ENCODE measurements at places on chromosomes 16 and 17.
A peak's percentile ranks its signal among the peaks of the same experiment; 100 is the strongest.

DNA sequence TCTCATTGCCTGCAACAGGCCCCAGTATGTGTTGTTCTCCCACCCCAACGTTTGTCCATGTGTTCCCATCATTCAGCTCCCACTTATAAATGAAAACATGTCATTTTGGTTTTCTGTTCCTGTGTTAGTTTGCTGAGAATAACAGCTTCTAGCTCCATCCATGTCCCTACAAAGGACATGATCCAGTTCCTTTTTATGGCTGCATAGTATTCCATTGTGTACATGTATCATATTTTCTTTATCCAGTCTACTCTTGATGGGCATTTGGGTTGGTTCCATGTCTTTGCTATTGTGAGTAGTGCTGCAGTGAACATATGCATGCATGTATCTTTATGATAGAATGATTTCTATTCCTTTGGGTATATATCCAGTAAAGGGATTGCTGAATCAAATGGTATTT lies 10.8 kb upstream of the KRTAP9-2 start:
- DNase-seq: no peak

GRCh38 chr17:72345088-72345487 lies 224.3 kb downstream of the SOX9 start:
- DNase-seq: no peak

GRCh38 chr17:11736613-11737312 lies 138.5 kb downstream of the DNAH9 start:
- DNase-seq: no peak

DNA sequence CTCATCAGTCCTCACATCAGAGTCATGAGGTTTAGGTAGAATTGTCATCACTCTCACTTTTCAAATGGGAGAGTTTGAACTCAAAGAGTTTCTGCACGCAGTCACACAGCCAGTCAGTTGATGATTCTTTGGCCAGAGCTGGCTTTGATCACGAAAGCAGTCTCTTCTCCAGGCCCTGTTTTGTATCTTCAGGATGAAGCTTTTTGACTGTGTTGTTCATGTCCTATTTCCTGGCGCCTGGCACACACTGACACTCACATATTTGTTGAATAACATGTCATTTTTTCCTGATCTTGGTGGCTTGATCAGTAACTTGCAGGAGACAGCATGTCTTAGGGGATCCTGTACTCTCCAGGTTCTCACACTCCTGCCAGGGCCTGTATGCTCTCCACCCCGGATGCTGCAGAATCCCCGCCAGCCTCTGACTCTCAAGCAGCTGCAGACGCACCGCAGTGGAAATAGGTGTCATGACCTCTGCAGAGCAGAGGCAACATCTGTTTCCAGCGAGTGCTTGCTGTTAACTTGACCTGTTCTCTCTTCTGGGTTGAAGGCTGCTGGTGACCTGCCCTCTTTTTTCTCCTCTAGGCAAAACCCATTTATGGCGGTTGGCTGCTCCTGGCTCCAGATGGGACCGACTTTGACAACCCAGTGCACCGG lies 33.0 kb downstream of the MPRIP start:
- no peak for DNase-seq

- DNase-seq: no peak
These were observed 259.8 kb downstream of the GRIN2A start for GRCh38 chr16:9922441-9922840.

DNA sequence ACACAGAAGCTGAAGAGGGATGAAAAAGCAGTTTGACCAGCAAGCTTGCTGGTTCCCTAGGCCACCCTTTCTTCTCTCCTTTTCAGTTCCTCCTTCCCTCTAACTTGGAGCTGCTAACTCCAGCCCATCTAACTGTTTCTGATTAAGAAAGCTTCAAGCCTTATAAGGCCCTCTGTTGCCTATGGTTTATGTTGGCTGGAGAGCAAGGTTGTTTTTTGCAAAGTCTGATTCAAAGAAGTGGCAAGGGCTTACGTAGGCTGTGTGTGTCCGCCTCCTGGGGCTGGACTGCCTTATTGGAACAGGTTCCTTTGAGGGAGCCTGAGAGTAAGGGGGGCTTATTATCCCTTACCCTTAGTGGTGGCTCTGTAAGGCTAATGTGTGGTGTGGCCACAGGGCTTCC lies 7.1 kb downstream of the AKAP1 start:
- DNase-seq: no peak

DNA sequence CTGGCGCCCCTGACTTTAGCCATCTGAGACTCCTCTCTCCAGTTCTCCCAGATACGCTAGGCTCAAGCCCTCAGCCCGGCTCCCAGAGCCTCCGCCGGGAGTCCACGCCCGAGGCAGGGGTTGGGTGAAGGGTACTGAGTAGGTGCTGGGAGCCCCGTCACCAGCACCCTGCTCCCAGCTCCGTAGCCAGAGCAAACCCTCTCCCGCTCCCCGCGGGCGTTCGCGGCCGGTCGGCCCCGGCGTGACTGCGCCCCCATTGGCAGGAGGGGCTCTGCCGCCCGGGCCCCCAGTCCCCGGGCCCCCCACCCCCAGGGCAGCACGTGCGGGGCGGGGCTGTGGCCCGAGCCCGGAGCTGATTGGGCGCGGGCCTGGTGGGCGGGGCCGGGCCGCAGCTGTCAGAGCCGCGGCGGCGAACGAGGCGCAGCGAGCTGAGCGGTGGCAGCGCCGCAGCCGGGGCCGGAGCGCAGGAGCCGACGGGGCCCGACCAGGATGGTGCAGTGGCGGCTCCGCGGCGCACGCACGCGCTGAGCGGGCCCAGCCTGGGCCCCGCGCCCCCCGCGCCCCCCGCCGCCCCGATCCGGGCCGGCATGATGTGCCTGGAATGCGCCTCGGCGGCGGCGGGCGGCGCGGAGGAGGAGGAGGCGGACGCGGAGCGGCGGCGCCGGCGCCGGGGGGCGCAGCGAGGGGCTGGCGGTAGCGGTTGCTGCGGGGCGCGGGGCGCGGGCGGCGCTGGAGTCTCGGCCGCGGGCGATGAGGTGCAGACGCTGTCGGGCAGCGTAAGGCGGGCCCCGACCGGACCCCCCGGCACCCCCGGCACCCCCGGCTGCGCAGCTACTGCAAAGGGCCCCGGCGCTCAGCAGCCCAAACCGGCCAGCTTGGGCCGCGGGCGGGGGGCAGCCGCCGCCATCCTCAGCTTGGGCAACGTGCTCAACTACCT lies at the start of gene SPNS2:
Gene SPNS2 (plus strand): TSS at position 421 of the 937 bp plus-strand sequence. CDS start 167 bp downstream, at position 588.
- peak; percentile 47 for DNase-seq

GRCh38 chr17:79089720-79090442 lies 15.3 kb downstream of the ENGASE start:
- DNase-seq: no peak

GRCh38 chr17:18859256-18859655 lies 1.3 kb downstream of the PRPSAP2 start:
- peak; percentile 80 for DNase-seq

GRCh38 chr16:14955546-14956231 lies 18.4 kb downstream of the NPIPA1 start:
- no peak for DNase-seq

GRCh38 chr17:34764716-34765115 lies 185.3 kb downstream of the TMEM132E start:
- DNase-seq: no peak

DNA sequence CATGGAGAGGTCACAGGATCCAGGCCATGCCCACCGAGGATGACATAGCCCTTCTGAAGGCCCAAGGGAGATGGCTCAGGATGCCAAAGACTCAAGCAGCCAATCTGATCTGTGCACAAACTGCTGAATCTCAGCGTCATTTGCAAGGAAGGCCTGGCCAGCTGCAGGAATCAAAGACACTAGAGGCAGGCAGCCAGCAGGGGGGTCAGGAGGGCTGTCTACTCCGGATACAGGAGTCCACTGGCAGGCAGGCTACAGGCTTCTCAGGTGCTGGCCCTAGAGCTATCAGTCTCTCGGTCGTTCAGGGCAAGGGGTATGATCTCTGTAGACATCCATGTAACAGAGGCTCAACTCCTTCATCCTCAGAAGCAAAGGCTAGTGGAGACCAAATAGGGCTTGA lies 1735.3 kb downstream of the TP53TG3F start:
- DNase-seq: no peak

- no peak for DNase-seq
These were observed 44.5 kb downstream of the LITAF start for GRCh38 chr16:11542069-11542744.

DNA sequence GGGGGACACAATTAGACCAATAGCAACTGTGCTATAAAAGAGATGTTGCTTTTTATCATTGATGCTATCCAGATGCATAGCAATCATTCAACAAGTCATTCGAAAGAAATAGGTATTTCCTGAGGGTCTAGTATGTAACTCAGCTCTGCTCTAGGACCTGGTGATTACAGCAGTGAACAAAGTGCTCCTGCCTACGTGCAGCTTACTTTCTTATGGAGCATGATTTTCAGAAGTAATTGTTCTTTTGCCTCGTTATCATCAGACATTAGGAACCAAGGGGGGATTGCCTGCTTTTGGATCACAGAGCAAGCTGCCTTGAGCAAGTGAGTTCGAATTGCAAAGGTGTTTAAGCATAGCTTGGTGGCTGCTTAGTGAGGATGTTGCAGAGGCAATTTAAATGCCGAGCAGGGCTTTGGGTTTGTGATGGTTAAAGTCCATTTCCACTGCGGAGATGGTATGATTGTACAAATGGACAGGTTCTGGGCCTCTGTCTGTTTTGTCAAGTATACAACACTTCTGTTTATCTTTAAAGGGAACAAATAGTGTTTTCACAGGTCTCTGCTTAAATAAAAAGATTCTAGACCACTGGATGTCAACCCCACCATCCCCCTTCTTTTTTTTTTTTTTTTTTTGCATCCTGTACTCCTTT lies 41.5 kb downstream of the WWOX start:
- DNase-seq: no peak

- DNase-seq: no peak
These were observed 1.7 kb upstream of the THRA start for GRCh38 chr17:40060887-40061608.

GRCh38 chr16:88619859-88620815 lies 18.2 kb upstream of the IL17C start:
- DNase-seq: no peak

DNA sequence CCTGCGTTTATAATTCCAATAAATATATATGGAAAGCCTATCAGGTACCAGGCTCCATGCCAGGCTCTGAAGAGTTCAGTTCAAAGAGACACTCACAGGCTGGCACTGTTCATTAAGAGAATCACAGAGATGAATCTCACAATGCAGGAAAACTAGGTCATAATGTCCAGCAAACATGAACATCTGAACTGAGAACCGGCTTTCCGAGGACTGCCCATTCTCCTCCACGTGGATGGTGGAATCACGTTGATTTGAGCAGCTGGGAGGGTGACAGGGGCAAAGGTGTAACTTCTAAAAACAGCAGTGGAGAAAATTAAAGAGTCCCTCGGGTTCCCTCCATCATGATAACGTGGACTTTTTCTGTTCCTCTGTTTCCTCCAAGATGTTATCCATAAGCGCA lies 10.2 kb downstream of the GP2 start:
- no peak for DNase-seq

- DNase-seq: no peak
These were observed 1.8 kb upstream of the NUBP1 start for GRCh38 chr16:10741844-10742243.

- DNase-seq: no peak
These were observed 187.5 kb upstream of the CDH11 start for GRCh38 chr16:65309354-65309753.

GRCh38 chr16:88208112-88208511 lies 174.6 kb upstream of the ZNF469 start:
- no peak for DNase-seq

DNA sequence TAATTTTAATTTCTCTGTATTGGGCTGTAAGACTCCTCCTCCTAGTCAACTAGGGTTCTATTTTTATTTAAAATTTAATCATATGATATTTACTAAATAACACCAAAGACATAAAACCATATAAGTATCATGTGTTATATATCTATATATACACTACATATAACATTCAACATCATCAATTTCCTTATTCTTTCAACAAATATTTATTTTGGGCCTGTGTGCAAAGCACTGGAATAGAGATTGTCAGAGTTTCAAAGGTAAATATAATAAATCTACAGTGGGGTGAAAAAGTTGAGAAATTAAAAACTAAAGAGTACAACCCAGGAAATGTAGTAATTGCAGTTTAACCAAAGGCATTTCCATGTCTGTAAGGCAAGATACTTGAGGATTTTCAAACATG lies 364.0 kb downstream of the CA10 start:
- no peak for DNase-seq

DNA sequence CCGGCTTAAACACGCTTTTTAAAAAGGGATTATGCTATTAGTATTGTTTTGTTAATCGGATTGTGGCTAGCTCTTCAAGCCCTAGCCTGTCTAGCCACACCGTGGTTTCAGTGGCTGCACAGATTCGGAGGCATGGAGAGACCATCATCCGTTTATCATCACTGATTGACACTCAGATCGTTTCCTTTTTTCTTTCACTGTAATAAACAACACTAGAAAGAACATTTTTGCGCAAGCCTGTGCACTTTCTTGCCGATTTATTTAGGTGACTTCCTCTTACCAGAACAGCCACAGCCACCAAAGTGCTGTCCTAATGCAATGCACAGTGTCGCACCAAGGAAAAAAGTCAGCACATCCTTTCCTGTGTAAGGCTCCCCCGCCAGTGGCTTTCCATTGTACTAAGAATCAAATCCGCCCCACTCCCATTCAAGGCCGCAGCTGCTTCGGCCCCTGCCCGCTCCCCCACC lies 78.2 kb downstream of the CRISPLD2 start:
- DNase-seq: no peak

- DNase-seq: no peak
These were observed 6.7 kb downstream of the ITGA3 start for GRCh38 chr17:50062293-50063243.

DNA sequence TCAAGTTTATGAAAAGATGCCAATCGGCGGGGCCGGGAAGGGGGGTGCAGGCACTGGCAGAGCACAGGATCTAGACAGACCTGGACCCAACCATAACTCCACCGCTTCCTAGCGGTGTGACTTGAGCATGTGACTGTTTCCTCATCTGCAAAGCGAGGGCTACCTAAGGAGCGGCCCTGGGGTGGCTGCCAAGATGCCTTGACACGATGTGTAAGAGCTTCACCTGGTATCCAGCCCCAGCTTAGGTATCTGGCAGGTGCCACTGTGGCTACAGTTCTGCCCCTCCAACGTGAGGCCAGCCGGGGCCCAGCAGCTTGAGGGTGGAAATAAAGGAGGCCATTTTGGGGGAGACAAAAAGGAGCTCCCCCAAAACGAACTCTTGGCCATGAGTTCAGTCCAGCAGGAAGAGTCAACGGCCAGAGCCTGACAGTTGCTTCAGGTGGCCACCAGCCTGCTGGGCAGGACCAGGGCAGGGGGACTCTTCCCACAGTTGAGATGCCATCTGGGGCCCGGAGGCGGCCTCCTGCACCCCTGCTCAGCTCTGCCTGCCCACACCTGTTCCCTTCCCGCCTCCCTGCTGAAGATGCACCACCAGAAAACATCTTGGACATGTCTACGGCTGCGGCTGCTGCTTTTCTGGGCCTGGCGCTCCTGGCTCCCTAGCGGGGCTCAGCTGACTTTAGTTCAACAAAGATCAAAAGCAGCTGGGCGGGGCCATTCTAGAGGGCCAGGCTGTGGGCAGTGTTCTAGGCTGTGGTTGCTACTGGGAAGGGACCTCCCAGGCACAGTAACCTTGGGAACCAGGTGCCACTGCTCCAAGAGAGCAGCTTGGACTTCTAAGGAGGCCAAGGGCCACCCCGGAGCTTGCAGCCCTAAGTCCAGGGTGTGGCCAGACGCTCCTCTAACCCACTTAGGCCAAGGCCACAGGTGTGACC lies 3.4 kb upstream of the MTSS2 start:
- no peak for DNase-seq

Data from RKO (cell line).